ENCODE measurements at places on chromosomes 3 and 15. TPM values are rescaled to one million over a fixed set of nuclear protein-coding genes. Genes with fewer than 3 reads are reported as not detected.

Gene TUSC7
- polyA plus RNA-seq, result not detected

Gene PLA2G4D
- 0.18 TPM for polyA plus RNA-seq

Gene PCOLCE2
- polyA plus RNA-seq, result 0.37 TPM

Gene PPM1L
- polyA plus RNA-seq, result 0.27 TPM

Gene USP8
- polyA plus RNA-seq, result 27.4 TPM

Gene CCDC39
- polyA plus RNA-seq, result not detected

Gene BMF
- polyA plus RNA-seq, result 19.2 TPM

Gene HYAL3
- 2.4 TPM for polyA plus RNA-seq

Gene LRRC15
- not detected for polyA plus RNA-seq

Gene GOLGA8G
- not detected for polyA plus RNA-seq

Gene LCTL
- not detected for polyA plus RNA-seq

Gene GOLGA6L10
- 5.7 TPM for polyA plus RNA-seq

Gene CTXN2
- polyA plus RNA-seq, result 0.46 TPM

Gene AADACL2
- 0.60 TPM for polyA plus RNA-seq

Gene PARP9
- polyA plus RNA-seq, result 20.5 TPM

Gene P4HTM
- polyA plus RNA-seq, result 38.4 TPM

Gene TRIP4
- 63.3 TPM for polyA plus RNA-seq

Gene FAM174B
- 8.7 TPM for polyA plus RNA-seq

Gene RAD51
- 0.89 TPM for polyA plus RNA-seq

Gene ANKRD34C
- not detected for polyA plus RNA-seq

Gene PLA2G4F
- polyA plus RNA-seq, result 3.2 TPM

Gene CSTA
- polyA plus RNA-seq, result 1.8 TPM

Gene COX5A
- 931 TPM for polyA plus RNA-seq

Gene RPL39L
- polyA plus RNA-seq, result 2.7 TPM

Gene GOLGA6A
- not detected for polyA plus RNA-seq

Gene ARPIN
- polyA plus RNA-seq, result 19.5 TPM

Gene GABRR3
- not detected for polyA plus RNA-seq

Gene LDHAL6B
- polyA plus RNA-seq, result not detected

Gene ADAMTS9
- polyA plus RNA-seq, result 11.3 TPM

Gene CPEB1
- polyA plus RNA-seq, result not detected

Gene ARGFX
- polyA plus RNA-seq, result not detected

Gene THRB
- 5.4 TPM for polyA plus RNA-seq

Gene FBXO45
- polyA plus RNA-seq, result 3.2 TPM

Gene FOXB1
- not detected for polyA plus RNA-seq

Gene NEIL1
- 44.7 TPM for polyA plus RNA-seq

Gene TNFAIP8L3
- polyA plus RNA-seq, result 8.4 TPM
